ENCODE measurements at places on chromosomes 13 and 19.

- DNase-seq, result no peak
These were observed 21.1 kb upstream of the CEACAM21 start for GRCh38 chr19:41554907-41555306.

GRCh38 chr19:52536448-52536800, 9.0 kb downstream of the ZNF808 start:
- DNase-seq, result no peak

DNA sequence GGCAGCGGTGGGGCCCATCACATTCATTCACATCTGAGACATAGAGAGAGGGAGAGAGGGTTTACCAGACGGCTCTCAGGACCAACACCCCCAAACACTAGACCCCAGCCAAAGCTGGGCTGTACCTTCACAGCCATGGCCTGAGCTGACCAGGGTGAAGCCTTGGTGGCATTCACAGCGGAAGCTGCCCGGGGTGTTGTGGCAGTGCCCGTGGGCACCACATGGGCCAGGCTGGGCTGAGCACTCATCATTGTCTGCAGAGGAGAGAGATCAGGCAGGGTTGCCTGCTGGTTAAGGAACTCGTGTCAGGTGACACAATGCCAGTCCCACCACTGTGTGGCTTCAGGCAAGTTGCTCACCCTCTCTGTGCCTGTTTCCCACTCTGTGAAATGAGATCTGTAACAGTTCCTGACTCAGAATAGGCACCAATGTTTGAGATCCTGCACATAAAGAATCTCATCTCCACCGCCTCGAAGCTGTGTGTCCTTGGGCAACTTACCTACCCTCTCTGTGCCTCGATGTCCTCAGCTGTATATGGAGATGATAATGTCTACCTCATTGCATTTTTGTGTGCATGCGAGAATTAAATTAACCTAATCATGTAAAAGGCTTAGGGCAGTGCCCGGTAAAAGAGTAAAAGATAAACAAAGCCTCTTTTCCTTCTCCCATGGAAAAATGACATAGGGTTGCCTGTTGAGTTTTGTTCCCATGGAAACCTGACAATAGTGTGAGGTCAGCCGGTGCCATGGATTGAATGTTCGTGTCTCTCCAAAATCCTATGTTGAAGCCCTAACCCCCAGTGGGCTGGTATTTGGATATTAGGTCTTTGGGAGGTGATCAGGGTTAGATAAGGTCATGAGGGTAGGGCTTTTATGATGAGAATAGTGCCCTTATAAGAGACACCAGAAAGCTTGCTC, 22.9 kb downstream of the CCL25 start:
- no peak for DNase-seq

DNA sequence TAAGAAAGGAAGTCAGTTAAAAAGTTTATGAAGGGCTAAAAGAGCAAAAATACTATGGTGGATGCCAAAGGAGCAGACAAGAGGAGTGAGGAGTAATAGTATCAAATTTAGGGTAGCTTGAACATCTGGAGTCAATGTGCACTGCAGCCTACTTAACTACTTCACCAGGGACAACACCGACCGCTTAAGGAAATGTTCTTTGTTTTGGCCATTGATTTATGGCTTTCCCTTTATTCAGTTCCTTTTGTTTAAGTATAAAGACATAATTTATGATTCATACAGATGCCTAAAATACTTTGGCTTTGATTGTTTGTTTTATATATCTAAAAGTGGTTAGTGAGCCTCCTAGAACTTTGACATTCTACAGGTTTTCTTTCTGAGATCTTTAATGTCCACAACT, 276.3 kb upstream of the PRR20A start:
- DNase-seq, result no peak

DNA sequence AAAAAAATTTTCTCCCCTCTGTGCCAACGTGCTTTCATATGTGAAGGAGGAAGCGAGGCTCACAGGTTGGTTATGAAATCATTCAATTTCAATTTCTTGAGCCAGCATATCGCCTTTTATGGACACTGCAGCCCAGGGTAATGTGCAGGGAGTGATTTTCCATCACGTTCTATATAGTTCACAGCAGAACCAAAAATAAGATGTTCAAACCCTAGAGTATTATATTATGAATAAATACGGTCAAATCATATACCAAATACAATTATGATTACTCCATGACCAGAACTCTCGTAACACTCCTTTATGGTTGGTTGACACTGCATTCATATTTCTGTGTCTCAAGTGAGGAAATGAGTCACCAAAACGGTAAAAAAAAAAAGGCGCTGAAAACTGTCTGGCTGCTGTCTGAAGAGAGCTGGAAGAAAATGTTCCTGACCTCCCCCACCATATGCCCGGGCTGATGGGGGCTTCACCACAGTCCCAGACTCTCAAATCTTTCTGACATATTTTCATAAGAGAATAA, 75.8 kb upstream of the UBAC2 start:
- DNase-seq, result no peak

DNA sequence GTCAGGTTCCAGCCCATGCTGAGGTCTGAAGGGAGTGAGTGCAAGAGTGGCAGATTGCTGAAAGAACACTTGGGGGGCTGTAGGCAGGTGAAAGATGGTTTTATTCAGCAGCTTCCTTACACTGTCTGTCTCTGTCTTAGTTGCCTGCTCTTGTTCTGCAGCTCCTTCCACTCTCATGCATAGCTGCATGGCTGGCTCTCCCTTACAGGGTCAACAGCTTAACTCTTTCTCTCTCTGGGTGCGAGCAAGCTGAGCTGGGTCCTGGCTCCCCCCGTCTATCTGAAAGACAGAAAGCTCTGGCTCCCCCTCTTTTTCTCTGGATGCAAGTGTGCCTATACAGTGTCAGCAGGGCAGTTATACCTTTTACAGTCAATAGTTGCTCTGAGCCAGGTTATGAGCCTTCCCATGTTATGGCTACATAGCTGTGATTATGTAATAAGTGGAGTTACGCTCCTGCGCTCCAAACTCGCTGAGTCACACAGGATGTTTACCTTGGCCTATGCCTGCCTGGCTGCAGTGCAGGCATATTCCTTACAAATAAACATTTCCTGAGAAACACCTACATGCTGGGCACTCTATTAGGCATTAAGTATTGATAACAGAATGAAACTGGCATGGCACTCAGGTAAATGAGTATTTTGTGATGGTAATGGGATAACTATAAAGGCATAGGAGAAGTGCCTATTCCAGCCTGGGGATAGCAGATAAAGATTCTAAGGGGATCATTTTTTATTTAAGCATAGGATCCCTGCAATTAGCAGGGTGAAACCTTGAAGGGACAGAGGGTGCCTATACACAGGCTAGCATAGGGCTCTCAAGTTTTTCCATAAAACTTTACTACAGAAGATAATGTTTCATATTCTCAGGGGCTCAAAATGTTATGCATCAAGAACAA, 826.9 kb upstream of the PCDH9 start:
- DNase-seq, result no peak

DNA sequence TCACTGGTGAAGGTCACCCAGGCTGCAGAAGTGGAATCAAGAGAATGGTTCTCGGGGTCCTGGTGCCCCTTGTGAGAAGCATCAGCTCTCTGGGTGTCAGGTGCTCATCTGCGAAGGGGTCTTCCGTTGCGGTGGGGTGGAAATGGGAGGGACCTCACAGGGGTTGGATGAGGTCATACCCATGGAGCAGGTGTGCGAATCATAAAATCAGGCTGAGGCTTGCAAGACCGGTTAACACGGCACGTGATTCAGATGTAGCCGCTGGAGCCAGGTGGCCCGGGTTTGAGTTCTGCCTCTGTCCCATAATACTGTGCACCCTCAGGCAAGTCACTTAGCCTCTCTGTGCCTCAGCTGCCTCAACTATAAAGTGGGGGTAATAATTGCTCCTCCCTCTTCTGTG, 3.9 kb upstream of the KLK15 start:
- DNase-seq, result no peak

- DNase-seq, result no peak
These were observed 22.5 kb downstream of the LRFN3 start for GRCh38 chr19:35958660-35959039.

GRCh38 chr19:46616631-46617322, 8.1 kb downstream of the PTGIR start:
- DNase-seq, result no peak

- DNase-seq, result no peak
These were observed at the start of gene DCLK1 for GRCh38 chr13:36131222-36131930. TSS of gene DCLK1 (minus strand) at chr13:36131382.

GRCh38 chr19:52492201-52492993, 35.1 kb upstream of the ZNF808 start:
- no peak for DNase-seq

DNA sequence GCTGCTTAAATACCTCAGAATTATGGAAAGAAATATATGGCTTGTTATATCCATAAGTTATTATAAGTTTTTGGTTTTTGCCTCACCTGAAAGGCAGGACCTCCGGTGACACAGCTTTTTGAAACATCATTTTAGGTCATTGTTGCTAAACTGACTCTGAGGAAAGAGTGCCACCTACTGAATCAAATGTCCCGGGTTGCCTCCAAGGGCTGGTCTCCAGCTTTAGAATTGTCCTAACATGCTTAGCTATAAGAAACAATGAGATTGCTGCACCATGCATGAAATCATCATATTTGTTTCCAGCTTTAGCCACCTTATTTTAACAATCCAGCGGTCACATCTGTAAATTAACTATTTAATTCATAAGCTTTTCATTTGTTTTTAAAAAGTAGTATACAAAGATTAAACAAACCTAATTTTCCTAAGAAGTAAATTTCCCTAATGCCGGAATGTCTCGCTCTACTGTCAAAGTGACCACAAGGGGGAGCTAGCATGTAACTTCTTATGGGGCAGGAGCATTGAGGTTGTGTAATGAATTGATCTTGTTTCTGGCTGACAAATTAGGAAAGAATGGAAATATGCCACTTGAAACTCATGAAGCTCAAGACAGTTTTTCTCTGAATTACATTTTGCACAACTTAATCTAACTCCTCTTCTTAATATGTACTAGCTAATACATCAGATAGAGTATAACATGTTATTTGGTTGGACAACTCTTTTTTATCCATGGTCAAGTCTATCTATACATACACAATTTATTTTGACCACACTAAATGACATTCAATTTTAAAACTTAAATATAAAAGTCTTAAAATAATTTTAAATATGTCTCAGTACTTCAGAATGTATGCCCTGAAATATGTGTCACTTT, 6.7 kb upstream of the PCDH17 start:
- no peak for DNase-seq

- no peak for DNase-seq
These were observed 200.9 kb upstream of the MIR17HG start for GRCh38 chr13:91146601-91147000.

DNA sequence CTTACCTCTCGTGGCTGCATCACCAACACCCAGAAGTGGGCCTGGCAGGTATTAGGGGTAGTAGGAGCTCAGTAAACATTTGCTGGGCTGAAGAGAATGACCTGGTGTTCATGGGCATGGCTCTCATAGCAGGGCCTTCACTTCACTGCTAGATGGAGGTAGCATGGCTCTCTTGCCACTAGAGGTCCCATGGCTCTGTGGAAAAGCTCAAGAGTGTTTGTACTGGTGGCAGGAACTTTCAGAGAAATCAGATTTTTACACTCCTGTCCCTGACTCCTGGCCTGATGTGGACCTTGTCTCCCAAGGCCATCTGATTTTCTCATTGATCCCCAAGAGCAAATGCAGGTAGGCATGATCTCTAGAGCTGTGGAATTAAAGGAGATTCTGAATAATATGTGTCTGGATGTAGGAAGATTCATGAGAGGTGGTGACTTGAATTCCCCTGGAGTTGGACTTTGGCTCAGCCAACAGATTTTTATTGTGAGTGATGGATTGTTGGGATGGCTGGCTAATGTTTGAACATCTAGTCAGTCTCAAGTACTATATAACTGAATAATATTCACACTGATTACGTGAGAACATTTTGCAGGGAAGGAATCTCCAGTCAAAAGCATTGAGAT, 5.7 kb downstream of the ZNF574 start:
- no peak for DNase-seq

DNA sequence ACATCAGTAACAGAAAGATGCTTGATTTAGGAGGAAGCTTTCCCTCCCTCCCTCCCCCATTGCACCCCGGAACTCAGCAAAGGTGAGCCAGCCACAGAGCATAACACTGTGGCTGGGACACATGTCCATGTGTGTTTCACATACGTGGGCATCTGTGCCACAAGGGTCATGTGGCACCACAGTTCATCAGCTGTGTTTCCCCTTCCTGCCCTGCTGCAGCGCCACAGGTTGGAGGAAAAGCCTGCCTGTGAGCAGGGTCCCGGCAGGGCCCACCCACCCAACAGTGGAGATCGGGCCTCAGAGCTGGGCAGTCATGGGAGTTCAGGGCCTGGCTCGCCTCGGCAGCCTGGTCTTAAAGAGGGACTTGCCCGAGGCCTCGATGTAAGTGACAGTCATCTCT, 2.8 kb downstream of the ACP5 start:
- DNase-seq, result no peak

DNA sequence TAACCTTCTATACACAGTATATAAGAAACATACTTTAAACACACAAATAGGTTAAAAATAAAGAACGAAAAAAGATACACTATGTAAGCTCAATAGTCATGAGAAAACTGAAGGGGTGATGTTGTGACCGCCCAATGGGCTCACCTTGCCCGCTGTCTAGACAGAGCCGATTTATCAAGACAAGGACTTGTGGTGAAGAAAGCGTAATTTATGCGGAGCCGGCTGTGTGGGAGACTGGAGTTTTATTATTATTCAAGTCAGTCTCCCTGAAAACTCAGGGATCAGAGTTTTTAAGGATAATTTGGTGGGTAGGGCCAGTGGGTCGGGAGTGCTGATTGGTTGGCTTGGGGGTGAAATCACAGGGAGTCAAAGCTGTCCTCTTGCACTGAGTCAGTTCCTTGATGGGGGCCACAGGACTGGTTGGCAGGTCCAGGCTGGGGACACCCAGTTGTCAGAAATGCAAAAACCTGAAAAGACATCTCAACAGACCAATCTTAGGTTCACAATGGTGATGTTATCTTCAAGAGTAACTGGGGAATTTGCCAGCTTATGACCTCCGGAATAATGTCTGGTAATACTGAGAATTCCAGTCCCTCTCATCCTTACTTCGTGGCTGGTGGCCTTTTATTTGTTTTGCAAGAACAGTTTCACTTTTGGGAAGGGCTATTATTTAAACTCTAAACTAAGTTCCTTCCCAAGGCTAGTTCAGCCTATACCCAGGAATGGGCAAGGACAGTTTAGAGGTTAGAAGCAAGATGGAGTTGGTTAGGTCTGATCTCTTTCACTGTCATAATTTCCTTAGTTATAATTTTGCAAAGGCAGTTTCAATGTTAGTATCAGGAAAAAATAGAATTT, 96.6 kb downstream of the UBL3 start:
- DNase-seq, result no peak

- DNase-seq, result no peak
These were observed 62.8 kb upstream of the STARD13 start for GRCh38 chr13:33348366-33348765.
